ENCODE measurements at places on chromosomes 4 and X. TPM values are rescaled to one million over a fixed set of nuclear protein-coding genes. Genes with fewer than 3 reads are reported as not detected.

WAS gene
- polyA plus RNA-seq, result 2.6 TPM

TIGD4 gene
- 3.1 TPM for polyA plus RNA-seq

AREG gene
- 0.25 TPM for polyA plus RNA-seq

SOWAHB gene
- polyA plus RNA-seq, result 5.0 TPM

TLL1 gene
- polyA plus RNA-seq, result 2.0 TPM

SPARCL1 gene
- polyA plus RNA-seq, result 9.2 TPM

MAGEE2 gene
- polyA plus RNA-seq, result 0.70 TPM

PCDH10 gene
- 7.4 TPM for polyA plus RNA-seq

C4orf50 gene
- 0.02 TPM for polyA plus RNA-seq

SORBS2 gene
- 76.6 TPM for polyA plus RNA-seq

GRIA2 gene
- polyA plus RNA-seq, result 2.4 TPM

ALAS2 gene
- polyA plus RNA-seq, result 8.1 TPM

SLC10A3 gene
- 15.2 TPM for polyA plus RNA-seq

TLR1 gene
- 4.3 TPM for polyA plus RNA-seq

TCEAL6 gene
- polyA plus RNA-seq, result 0.25 TPM

GABRG1 gene
- polyA plus RNA-seq, result 0.18 TPM

TMEM271 gene
- polyA plus RNA-seq, result not detected

CYTL1 gene
- polyA plus RNA-seq, result 8.9 TPM

GPC3 gene
- polyA plus RNA-seq, result 1,367 TPM

DUSP21 gene
- not detected for polyA plus RNA-seq

HSPA4L gene
- 11.4 TPM for polyA plus RNA-seq

NR0B1 gene
- polyA plus RNA-seq, result 0.10 TPM

CLCN3 gene
- 64.6 TPM for polyA plus RNA-seq

UGT2A1 gene
- polyA plus RNA-seq, result 8.6 TPM

DMRTC1 gene
- polyA plus RNA-seq, result not detected

SMIM31 gene
- 0.86 TPM for polyA plus RNA-seq

RASGEF1B gene
- polyA plus RNA-seq, result 12.0 TPM

RTL3 gene
- not detected for polyA plus RNA-seq

ARHGAP10 gene
- polyA plus RNA-seq, result 18.4 TPM

ARFIP1 gene
- 44.2 TPM for polyA plus RNA-seq

TEX13D gene
- not detected for polyA plus RNA-seq

PHEX gene
- 0.38 TPM for polyA plus RNA-seq

CT47B1 gene
- not detected for polyA plus RNA-seq

BEND2 gene
- polyA plus RNA-seq, result 0.10 TPM

DCAF4L1 gene
- 0.42 TPM for polyA plus RNA-seq

CT45A10 gene
- polyA plus RNA-seq, result not detected

DCAF12L2 gene
- polyA plus RNA-seq, result 2.2 TPM

GLRA2 gene
- 0.52 TPM for polyA plus RNA-seq

IRS4 gene
- 1.6 TPM for polyA plus RNA-seq

SPACA5 gene
- polyA plus RNA-seq, result 0.58 TPM

CTAG1A gene
- polyA plus RNA-seq, result not detected

NDNF gene
- 84.9 TPM for polyA plus RNA-seq

SERPINA7 gene
- 0.12 TPM for polyA plus RNA-seq

TREX2 gene
- 0.37 TPM for polyA plus RNA-seq

SMIM43 gene
- polyA plus RNA-seq, result 0.47 TPM
